NK-92 treated with Interleukin-12 subunit alpha and Interleukin-12 subunit beta, amount 100 ng/mL, for 24 hours (cell line): ENCODE measurements at places on chromosomes 13 and 19.

- peak; percentile 7 for DNase-seq
These were observed 237.0 kb downstream of the LACC1 start for GRCh38 chr13:44116562-44117332.

GRCh38 chr19:1567848-1568227 is 287 bp downstream of the MEX3D start:
- no peak for DNase-seq

- DNase-seq, result no peak
These were observed 7.0 kb downstream of the KLF5 start for GRCh38 chr13:73065665-73066340.

- DNase-seq, result no peak
These were observed 547.0 kb upstream of the SLITRK5 start for GRCh38 chr13:87123987-87124784.

GRCh38 chr13:84927442-84928169 is 871.6 kb downstream of the SLITRK6 start:
- DNase-seq, result no peak

- no peak for DNase-seq
These were observed at the start of gene SHD for GRCh38 chr19:4278419-4279266. SHD (plus strand) TSS chr19:4279266; CDS start chr19:4280064, 798 bp downstream.

DNA sequence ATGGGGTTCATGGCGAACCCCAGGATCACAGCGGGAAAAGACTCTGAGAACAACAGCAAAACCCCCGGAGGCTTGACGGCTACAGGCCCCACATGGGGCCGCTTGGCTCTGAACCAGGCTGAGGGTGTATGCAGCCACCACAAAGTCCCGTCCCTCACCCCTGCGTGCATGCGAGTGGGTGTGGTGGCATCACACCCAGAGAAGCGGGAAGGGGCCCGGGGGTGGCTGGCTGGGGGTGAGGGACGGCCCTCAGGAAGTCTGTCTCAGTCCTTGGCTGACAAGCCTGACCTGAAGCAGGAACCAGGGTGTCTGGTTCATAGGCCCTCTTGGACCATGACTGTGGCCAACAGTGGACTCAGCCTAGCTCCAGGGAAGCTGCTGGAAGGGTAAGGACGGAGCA is 34.2 kb downstream of the CEBPG start:
- no peak for DNase-seq

DNA sequence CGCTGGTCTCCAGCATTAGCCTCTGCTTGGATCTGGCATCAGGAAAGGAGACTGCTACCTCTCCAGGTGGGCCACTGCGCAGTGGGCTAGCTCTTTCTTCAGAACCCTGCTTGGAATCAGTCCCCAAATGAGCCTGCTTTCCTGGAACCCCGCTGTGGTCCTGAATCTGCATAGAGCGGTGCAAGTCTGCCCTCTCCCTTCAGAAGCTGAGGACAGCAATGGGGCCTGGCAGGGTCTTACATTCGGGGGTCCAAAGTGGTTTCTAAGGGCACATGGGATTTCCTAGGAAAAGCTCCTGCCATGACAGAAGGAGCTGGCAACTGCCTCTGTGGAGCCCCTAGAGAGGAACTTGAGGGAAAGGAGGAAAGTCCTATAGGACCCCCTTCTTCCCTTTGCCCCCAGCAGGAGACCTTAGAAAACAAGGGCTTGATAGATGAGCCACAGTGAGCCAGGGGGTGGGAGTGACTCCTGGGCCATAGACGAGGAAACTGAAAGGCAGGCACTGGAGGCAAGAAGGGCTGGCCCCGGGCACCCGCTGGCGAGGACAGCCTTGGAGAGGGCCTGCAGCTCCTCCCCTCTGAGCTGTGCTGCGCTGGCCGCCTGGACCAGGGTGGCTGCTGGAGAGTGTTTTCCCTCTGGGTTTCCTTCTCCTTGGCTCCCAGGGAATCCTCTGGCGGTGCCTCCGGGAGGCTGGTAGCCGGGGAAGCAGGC is 1.4 kb upstream of the VSTM2B start:
- DNase-seq, result no peak

DNA sequence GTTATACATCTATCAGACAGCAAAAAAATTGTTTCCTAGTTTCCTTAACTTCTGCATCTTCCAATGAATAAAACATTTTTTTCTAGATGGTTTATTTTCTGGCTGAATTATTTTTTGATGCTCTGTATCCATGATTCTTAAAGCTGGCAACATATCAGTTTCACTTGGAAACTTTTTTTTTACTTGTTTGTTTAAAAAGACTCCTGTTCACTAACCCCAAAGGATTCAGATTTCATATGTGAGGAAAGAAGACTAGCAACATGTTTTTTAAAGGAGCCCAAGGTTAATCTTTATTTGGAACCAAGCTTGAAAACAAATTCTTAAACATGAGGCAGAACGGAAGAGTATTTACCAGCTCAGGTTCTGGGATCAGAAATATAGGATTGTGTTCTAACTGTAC is 632.3 kb downstream of the SLITRK6 start:
- no peak for DNase-seq

GRCh38 chr19:22623841-22624221 is 10.3 kb upstream of the ZNF492 start:
- no peak for DNase-seq

DNA sequence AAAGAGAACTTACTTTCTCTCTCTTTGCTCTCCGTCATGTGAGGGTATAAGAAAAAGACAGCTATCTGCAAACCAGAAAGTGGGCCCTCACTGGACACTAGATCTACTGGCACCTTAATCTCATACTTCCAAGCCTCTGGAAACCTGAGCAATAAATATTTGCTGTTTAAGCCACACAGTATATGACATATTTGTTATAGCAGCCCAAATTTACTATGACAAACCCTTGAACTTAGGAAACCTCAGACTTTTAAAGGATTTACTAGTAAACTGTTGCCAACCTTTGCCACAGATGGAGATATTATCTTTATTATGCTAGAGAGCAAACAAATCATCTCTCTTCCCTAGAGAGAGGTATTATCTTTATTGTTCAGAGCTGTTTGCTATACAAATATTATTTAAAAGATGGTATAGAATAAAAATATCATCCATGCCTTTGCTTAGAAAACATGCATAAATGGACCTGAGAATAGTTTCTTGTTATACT is 1446.1 kb downstream of the SLITRK1 start:
- no peak for DNase-seq

- peak; percentile 91 for DNase-seq
These were observed 5.6 kb downstream of the BCL3 start for GRCh38 chr19:44753932-44754749.

GRCh38 chr13:77701305-77701704 is 3.8 kb downstream of the SLAIN1 start:
- no peak for DNase-seq

DNA sequence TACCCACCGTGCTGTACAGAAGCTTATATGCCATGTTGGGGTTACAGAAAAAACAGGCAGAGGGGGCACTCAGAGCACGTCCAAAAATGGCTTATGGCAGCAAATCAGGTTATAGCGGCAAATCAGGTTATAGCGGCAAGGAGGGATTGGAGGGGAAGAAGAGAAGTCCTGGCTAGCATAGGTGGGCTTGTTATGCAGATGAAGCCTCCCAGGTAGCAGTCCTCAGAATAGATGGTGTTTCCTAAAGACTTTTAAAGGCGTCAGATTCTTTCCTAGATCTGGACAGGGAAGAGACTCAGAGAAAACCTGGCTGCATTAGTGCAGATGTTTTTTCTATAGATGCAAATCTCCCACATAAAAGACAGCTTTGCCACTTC is 19.8 kb upstream of the PLEKHF1 start:
- no peak for DNase-seq

- DNase-seq, result no peak
These were observed 859 bp downstream of the ZNF568 start for GRCh38 chr19:36916991-36917390.

DNA sequence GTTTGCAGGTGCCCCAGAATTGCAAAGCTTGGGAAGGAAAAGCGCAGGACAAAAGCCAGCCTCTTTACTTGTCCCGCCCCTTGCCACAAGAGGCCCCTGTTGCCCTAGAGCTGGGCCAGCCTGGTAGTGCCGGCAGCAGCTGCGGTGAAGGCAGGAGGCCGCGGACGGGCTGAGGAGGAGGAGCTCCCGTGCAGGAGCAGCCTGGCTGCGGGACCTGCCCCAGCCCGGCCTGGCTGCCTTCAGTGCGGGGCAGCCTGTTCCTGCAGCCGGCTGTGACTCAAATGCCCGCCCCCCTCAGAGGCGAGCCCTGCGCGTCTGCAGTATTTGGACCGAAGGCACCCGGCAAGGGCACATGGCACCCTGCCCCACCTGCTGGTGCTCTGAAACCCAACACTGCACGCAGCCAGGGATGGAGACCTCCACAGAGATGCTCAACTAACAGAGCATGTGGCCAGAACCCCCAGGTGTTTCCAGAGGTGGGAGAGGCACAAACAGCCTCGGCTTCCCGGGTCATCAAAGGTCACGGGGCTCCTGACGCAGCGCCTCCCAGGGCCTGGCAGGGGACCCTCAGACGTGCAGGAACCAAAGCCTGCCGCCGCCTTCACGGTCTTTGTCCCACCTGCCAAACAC is 29.7 kb downstream of the NAXD start:
- no peak for DNase-seq

DNA sequence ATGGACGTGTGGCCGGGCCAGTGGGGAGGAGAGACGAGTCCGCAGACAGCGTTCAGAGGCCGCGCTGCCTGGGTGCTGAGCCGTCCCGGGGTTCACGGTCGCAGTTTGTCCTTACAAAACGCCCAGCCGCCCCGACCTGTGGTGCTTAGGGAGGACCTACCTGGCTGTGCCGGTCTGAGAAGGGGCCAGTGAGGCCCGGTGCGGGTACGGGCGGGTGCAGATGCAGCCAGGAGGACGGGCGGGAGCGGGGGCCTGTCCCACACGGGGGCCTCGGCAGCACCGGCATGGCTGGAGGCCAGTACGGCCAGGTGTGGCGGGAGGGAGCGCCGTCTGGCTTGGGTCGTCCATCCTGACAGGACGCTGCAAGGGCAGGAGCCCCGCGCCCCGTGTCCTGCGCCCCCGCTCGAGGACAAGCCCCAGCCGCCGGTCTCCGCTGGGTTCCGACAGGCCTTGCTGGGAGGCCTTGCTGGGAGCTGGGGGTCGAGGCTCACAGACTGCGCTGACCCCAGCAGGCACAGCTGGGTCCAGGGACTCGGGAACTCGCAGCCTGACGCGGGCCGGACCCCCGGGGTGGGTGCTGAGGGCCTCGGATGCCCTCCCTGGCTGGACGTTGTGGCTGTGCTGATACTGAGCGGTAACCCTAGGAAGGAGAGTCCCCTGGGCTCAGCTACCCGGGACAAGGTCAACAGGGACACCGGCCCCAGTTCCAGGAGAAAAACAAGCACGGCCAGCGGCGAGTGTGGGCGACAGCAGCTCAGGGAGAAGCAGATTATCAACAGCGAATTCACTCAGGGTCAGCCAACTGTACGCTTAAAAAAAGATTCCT is 5.3 kb upstream of the PROZ start:
- no peak for DNase-seq

GRCh38 chr13:21045100-21045499 is 16.3 kb downstream of the LATS2 start:
- DNase-seq, result no peak

- no peak for DNase-seq
These were observed at the start of gene TRPM4 for GRCh38 chr19:49157445-49158224. TRPM4 (plus strand) TSS chr19:49157792; CDS start chr19:49157867, 75 bp downstream.

GRCh38 chr13:111152844-111153243 is 37.7 kb downstream of the ARHGEF7 start:
- no peak for DNase-seq

DNA sequence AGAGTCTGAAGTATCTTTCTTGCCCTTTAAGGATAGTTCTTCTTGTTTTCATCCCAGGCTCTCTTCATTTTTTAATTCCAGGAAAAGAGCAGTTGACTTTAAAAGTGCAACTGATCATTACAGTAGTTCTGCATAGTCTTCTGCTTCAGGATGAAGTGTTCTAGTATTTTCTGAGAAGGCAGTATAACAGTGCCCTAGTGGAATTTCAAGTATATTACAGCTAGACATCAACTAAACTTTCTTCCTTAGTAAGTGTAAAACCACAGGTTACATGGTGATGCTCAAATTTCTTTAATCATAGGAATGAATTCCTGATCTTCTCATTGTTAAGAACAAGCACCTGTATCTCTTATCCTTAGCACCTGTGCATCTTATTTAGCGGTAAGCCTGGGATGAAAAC is 10.9 kb downstream of the NUFIP1 start:
- DNase-seq, result no peak

DNA sequence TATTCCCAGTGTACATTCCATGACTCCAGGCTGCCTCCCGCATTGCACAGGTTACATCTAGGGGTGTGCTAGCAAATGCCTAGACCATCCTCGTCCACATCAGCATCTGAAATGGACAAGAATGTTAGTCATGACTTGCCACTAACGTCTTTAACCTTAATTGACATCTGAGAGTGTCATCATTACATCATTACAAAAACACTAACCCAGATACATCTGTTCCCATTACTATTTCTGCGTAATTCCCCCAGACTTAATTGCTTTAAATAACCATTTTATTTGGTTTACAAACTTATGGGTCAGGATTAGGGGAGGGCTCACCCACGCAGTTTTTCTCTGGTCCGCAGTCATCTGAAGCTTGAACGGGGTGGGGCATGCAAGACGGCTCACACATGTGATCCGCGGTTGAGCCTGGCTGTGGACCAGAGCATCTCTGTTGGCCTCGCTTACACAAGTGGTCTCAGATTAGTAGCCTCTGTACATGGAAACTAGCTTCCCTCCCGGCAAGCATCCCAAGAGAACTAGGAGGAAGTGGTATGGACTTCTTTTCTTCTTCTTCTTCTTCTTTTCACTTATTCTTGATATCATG is 15.9 kb downstream of the KL start:
- no peak for DNase-seq

DNA sequence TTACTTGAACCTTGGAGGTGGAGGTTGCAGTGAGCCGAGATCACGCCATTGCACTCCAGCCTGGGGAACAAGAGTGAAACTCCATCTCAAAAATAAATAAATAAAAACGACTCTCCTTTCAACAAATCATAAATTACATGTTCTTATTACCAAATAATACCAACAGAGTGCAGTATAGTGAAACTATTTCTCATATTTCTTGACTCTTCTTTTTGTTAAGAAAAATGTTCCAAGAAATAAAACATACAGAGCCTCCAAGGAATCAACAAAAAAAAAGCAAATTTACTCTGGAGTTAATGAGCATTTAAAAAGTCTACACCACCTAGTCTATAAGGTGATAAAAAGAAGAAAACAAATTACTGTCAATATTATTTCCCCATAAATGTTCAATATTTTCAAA is 188.8 kb downstream of the KLF12 start:
- DNase-seq, result no peak

DNA sequence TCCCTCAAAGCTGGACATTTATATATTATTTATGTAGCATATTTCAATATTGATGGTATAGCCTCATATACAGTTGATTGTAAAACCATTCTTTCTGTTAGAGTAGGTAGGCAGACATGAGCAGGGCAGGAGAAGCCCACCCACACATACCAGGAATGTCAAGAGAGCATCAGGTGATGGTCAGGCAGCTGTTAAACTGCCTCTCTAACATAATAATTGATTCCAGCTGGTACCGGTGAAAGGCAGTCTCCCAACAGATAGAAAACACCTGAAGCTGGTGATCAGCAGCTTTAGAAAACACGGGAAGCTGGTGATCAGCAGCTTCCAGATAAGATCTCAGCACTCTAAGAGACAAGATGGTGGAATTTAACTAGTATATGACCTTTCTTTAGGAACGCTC is 132.9 kb downstream of the SLITRK6 start:
- DNase-seq, result no peak
